ENCODE measurements at places on chromosomes 13 and 19. TPM values are rescaled to one million over a fixed set of nuclear protein-coding genes. Genes with fewer than 3 reads are reported as not detected.

The NLRP11 gene
- total RNA-seq = not detected

The FBXO27 gene
- total RNA-seq = 17.7 TPM

The ZSCAN22 gene
- total RNA-seq = 1.4 TPM

The SBK3 gene
- 0.36 TPM for total RNA-seq

The FXYD3 gene
- total RNA-seq = 3.7 TPM

The NFKBIB gene
- 13.8 TPM for total RNA-seq

The TMPRSS9 gene
- 0.28 TPM for total RNA-seq

The REX1BD gene
- 70.3 TPM for total RNA-seq

The NLRP7 gene
- not detected for total RNA-seq

The CFD gene
- total RNA-seq = 830 TPM

The CCDC169 gene
- 3.0 TPM for total RNA-seq

The UTP14C gene
- 16.1 TPM for total RNA-seq

The DPF1 gene
- total RNA-seq = not detected

The ZNF284 gene
- total RNA-seq = 2.3 TPM

The FBXO17 gene
- total RNA-seq = 28.6 TPM

The TLE6 gene
- 0.99 TPM for total RNA-seq

The SPINT2 gene
- total RNA-seq = 17.7 TPM

The NAPSA gene
- not detected for total RNA-seq

The PSG6 gene
- not detected for total RNA-seq

The ZNF43 gene
- total RNA-seq = 12.5 TPM

The SLC35E1 gene
- total RNA-seq = 23.9 TPM

The COG3 gene
- total RNA-seq = 24.9 TPM

The ZNF439 gene
- total RNA-seq = 5.4 TPM
